ENCODE measurements at places on chromosomes 16 and 17.

- no peak for DNase-seq
Measured at GRCh38 chr16:2470603-2471015, 488 bp upstream of the NTN3 start.

- no peak for DNase-seq
Measured at GRCh38 chr16:20903899-20904506, 3.4 kb downstream of the LYRM1 start.

GRCh38 chr17:19449656-19450055 lies 38.6 kb downstream of the RNF112 start:
- DNase-seq, result no peak

DNA sequence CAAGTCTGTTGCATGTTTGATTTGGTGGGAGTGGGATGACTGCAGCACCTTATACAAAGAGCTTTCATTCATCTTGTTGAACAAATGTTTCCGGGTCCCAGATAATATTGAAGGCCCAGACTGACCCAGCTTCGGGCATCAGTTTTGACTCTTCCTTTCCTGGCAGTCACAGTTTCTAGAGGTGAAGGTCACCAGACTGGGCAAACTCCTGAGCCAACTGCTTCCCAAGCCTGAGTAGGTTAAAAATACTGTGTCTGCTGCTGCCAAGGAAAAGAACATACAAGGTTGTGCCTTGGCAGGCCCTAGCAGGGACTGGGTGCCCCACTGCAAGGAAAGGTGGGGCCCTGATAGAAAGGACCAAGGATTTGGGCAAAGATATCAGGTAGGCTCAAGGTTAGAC lies 4.5 kb downstream of the BCKDK start:
- DNase-seq, result no peak

DNA sequence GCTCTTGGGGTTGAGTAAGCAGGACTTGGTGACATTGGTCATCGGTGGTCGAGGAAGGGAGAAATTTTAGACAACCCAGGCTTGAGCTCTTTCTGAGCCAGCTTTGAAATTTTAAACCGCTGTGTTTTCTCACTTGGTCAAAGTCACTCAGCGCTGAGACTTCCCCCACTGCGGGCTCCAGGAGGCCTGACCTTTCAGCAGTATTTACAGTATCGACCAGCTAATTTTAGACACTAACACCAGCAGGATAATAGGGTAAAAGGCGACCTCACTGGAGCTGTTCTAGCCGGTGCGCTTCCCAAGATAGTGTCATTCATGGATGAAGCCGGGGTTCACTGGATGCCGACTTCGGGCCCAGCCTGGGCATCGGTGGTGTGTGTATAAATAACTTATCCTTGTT lies 29.7 kb upstream of the WSCD1 start:
- no peak for DNase-seq

Measured in left kidney (tissue), 8 donors.